ENCODE measurements at places on chromosomes 1 and 21.

DNA sequence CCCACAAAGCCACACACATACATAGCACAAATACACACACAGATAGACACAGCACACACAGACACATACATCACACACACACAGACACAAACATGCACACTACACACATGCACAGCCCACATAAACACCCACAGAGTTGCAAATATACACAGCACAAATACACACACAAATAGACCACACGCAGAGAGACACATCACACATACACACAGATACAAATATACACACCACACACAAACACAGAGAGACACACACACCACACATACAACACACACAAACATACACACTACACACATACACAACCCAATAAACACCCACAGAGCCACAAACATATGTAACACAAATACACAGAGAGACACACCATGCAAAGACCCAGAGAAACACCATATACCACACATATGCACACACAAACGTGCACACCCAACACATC is 154.9 kb downstream of the GLUL start:
- no peak for DNase-seq

DNA sequence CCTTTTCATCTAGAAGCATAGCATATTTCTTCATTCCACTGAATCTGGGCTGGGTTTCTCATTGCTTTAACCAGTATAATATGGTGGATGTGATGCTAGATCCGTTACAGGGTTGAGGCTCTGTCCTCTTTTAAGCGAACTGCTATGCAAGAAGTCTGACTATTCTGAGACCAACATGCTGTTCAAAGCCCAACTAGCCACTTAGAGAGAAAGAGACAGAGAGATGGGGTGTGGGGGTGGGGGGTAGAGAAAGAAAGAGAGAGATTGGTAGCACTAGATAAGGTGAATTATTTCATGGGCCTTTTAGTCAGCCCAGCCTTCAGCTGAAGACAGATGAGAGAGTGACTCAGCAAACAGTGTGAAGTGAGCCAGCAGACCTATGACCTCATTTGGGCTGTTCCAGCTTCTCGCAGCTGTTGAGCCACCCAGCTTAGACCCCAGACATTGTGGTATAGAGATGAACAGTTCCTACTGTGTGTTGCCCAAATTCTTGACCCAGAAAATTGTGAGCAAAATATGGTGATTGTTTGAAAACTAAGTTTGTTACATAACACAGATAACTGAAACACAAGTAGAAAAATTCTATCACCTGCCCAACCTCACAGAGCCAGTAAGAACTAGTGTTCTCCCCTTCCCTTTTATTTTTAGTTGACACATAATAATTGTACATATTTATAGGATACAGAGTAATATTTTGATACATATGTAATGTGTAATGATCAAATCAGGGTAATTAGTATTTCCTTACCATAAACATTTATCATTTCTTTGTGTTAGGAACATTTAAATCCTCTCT is 40.7 kb upstream of the PRKACB start:
- DNase-seq: peak; percentile 92

DNA sequence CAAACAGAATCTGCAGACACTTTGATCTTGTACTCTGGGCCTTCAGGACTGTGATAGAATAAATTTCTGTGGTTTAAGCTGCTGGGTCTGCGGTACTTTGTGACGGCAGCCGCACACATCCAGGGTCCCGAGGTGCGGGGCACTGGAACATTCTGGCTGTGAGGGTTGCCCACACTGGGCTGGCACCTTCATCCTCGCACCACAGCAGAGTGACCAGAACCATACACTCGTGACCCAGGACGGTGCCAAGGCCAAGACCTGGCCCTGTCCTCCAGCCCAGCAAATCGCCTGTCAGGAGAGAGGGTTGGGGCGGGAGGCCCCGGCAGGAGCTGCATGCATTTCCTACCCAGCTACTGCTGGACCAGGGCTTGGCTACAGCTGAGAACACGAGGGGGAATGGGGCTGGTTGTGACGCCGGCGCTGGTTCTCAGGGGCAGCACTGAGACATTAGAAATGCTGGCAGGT is 2.6 kb upstream of the FTCD start:
- no peak for DNase-seq

DNA sequence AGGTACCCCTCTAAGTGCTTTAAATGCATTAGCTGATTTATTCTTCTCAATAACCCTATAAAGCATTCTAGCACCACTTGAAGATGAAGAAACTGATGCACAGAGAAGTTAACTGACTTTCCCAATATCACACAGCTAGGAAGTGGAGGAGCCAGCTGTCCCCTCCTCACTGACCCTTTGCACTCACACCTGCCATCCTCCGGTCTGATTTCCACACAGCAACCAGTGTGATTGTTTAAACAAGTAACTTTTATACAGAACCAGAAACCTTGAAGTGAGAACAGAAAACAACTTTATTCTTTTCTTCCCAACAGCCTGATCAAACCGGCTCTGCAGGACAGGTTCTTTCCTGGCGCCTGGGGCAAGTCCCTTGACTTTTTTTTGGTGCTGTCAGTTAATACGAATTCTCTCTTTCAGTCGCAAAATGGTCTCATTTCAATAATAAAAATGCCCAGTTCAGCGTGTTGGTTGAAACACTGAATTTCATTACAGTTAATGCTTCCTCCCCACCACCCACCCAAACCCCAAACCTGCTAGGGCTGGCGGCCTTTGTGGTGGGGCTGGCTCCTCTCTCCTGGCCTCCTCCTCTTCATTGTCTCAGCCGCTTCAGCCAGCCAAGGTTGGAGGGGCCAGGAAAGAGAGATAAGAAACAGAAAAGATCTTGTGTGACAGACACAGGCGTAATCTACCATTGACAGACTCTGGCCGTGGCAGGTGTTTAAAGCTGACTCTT is 26.4 kb upstream of the EEIG2 start:
- DNase-seq: no peak

DNA sequence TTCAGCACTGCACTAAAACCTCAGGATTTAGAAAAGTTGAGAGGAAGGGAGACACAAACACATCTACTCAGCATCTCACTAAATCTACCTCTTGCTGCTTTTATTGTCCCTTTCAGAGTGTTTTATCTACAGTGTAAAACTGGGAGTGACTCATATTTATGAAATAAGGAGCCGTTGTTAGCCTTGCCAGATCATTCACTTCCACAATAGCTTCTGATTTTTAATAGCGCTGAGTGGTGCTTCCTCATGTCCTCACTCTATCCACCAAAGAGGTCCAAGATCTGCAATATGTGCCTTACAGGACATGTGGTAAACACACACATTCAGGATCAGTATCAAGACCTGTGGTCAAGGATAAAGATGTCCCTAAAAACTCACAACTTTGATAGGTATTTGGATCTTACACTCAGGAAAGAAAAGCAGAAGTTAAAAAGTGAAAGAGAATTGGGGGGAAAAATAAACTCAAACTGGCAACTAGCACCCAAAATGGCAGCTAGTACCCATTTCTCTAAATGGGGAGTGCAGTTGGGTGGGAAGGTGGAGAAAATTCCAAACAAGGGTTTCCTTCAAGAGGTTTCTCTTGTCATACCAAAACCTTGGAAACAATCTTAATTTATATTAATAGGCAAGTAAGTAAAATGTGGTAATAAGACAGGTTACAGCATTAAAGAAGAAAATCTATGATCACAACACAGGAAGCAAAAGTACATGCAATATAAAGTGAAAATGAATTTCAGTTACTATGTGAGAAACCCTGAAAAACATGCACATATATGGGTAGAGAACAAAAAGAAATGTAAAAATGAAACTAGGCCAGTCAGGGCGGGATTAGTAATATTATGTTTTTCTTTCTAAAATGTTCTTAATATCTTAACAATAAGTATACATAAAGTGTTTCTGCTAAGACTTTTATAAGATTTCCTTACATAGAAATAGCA is 15.9 kb downstream of the DUSP10 start:
- no peak for DNase-seq

- DNase-seq: peak; percentile 94
Measured at GRCh38 chr1:118788463-118788862, 199.7 kb downstream of the TBX15 start.

DNA sequence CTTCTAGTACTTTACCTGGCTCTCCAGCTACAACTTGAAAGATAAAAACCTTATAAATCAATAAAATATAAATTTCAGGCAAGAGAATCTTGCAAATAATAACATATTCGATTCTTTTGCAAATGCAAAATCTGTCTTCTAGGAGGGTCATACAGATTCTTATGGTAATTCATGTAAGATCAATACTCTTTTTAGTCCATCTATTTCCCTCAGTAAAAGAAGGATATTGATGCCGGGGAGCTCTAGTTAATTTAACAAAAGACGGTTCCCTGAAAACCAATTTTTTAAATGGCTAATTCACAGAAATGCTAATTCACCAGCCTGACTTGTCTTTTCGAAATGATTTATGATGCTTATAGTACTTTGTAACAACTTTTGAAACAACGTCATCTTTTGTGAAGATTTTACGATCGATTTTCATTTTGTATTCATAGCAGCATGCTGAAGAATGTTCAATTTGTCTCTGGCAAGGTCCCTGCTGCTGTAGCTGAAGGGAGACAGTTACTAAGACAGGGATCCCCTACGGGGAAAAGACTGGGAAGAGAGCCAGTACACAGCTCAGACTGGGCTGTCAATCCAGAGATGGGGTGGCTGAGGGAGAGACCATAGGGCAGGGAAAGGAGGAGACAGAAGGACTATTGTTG is 90.6 kb upstream of the SPAG17 start:
- DNase-seq: peak; percentile 16

- DNase-seq: peak; percentile 47
Measured at GRCh38 chr1:187051618-187052232, 223.0 kb downstream of the PLA2G4A start.

- peak; percentile 70 for DNase-seq
Measured at GRCh38 chr1:44894591-44894990, 51.5 kb upstream of the PTCH2 start.

DNA sequence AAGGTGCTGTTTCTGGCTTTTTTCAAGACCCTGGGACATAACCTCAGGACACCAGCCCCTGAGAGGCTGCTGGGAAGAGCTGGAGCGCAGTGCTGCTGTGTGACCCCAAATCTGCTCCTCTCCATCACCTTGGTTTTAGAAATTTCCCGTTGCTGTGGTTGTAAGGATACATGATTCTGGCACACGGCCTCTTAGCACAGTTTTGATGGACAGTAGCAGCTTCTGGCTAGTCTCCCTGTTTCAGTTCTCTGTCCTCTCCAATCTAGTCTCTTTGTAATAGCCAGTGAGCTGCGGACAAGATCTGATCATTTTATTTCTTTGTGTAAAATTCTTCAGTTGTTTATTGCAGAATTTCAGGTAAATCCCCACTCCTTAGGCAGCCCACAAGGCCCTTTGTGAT is 3.1 kb downstream of the CLIC6 start:
- DNase-seq: no peak
